Right ventricle myocardium inferior (tissue), 1 donor: ENCODE measurements at places on chromosomes 11 and 22. TPM values are rescaled to one million over a fixed set of nuclear protein-coding genes. Genes with fewer than 3 reads are reported as not detected.

- DNase-seq = no peak
Observed at GRCh38 chr11:44271286-44271685, 38.7 kb downstream of the ALX4 start.

DNA sequence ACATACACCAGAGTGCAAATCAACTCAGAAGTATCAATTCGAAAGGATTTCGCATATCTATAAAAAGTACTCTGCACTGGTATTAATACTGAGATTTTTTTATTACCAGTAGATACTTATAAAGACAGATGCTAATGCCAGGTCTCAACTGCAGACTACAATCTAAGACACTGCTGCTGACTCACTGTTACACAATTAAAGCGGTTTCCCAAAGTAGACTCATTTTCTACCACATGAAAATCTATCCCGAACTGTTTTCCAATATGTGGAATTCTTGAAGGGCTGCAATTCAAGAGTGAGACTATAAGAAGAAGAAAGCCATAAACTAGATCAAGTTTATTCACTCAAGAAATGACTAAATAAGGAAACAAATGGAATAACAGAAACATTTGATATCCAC, 57.2 kb upstream of the ARHGAP32 start:
- DNase-seq = no peak

GRCh38 chr11:120667281-120667680, 155.7 kb downstream of the GRIK4 start:
- no peak for DNase-seq

GRCh38 chr11:26944866-26945664, 48.8 kb upstream of the FIBIN start:
- DNase-seq = no peak

DNA sequence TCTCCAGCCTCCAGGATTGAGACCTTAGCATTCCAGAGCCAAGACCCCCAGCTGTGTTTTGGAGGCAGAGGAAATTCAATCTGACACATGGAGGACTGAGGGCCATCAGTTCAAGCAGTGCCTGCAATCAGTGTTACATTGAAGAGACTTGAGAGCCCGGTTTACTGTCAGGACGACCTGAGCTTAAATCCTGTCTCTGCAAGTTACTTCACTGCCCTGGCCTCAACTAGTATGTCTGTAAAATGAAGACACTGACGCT, 35.1 kb downstream of the TRIM29 start:
- DNase-seq = no peak

SPDYC gene
- total RNA-seq = not detected

UBQLNL gene
- total RNA-seq = 0.24 TPM

APOA4 gene
- total RNA-seq = not detected

PANX2 gene
- total RNA-seq = 0.43 TPM
